Breast epithelium (tissue), 4 donors: ENCODE measurements at places on chromosomes 5 and 9. TPM values are rescaled to one million over a fixed set of nuclear protein-coding genes. Genes with fewer than 3 reads are reported as not detected.
A peak's percentile ranks its signal among the peaks of the same experiment; 100 is the strongest.

- H3K36me3 ChIP-seq: no peaks in the 10 kb centered on the region
- H3K27ac ChIP-seq: no peak overlapping the region
- no peak for DNase-seq
Observed at GRCh38 chr5:59782856-59783255, 110.7 kb downstream of the PDE4D start.

DNA sequence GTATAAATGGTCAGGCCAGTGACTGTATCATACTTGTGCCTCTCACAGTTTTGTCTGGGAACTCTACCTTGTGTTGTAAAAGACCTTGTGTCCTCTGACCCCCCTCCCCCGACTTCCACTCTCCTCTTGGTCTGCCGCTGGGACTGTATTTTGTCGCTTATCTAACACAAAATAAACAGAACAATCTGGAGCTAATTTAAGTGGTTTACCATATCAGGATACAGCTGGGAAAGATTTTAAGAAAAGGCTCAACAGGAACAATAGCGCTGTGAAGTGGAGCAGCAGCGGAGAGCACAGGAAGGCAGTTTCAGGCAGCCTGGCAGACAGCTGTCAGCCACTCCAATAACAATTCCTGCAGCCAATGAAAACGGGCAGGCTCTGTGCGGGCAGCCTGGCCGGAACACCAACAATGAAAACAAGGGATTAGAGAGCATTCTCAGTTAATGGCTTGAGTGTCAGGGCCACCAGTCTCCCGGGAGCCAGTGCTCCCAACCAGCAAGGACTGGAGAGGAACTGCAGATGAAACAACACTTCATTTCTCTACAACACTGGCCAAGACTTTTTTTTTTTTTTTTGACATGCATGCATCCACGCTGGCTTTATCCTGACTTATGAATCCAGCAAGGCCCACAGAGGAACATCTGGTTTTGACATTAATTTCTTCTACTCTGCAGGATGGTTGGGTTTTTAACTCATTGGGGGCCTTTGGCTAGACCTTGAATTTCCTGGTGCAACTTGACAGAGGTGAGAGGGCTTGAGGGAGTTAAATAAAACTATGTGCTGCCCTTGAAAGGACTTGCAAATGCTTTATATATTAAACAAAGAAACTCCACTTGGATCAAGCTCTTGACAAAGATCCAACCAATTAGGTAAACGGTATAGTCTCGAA lies 76.7 kb downstream of the ARSB start:
- no peaks in the 10 kb centered on the region for H3K4me1 ChIP-seq
- H3K27me3 ChIP-seq: no peaks in the 10 kb centered on the region
- H3K27ac ChIP-seq: peak overlapping the region; percentile 52
- no peaks in the 10 kb centered on the region for H3K36me3 ChIP-seq

GRCh38 chr9:127389381-127390247 lies 7.4 kb upstream of the SLC2A8 start:
- H3K27ac ChIP-seq: no peak overlapping the region
- DNase-seq: no peak
- H3K36me3 ChIP-seq: no peaks in the 10 kb centered on the region
- H3K27me3 ChIP-seq: no peaks in the 10 kb centered on the region
- H3K4me1 ChIP-seq: no peaks in the 10 kb centered on the region

DNA sequence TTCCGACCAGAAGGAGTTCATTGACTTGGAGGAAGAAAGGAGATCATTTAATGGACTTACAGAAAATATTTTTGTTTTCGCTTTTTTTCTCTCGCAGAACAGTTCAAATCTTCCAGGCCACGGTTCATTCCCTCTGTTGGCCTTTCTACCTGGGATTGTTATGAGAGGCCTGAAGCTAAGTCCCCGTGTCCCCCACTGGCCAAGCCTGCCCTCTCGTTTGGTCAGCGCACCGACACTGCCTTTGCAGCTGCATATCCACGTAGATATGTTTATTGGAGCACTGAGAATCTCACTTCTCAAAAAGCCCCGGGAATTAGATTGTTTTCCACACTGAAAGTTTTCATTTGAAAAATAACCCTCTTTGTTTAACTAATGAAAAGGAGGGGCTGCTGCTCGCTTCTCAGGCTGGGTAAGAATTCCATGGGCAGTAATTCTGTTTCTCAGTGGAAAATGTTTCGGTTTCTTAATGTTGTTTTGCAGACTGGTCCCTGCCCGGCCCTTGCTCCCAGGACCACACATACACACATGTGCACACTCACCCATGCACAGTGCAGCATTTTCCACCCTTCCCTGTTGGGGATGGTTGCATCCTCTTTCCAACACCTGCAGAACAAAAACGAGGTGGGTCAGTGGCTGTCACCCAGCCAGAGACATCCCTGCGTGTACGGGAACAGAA lies 655.7 kb downstream of the BNC2 start:
- no peak overlapping the region for H3K27ac ChIP-seq
- H3K4me1 ChIP-seq: no peaks in the 10 kb centered on the region
- no peaks in the 10 kb centered on the region for H3K27me3 ChIP-seq
- no peak for DNase-seq
- H3K36me3 ChIP-seq: no peaks in the 10 kb centered on the region
- H3K4me3 ChIP-seq: no peak overlapping the region

- peak overlapping the region; percentile 20 for H3K27ac ChIP-seq
- H3K4me1 ChIP-seq: peaks cover 9% of the 10 kb centered on the region
- H3K36me3 ChIP-seq: no peaks in the 10 kb centered on the region
- DNase-seq: no peak
Observed at GRCh38 chr5:61631438-61631941, 299.4 kb downstream of the ZSWIM6 start.

DNA sequence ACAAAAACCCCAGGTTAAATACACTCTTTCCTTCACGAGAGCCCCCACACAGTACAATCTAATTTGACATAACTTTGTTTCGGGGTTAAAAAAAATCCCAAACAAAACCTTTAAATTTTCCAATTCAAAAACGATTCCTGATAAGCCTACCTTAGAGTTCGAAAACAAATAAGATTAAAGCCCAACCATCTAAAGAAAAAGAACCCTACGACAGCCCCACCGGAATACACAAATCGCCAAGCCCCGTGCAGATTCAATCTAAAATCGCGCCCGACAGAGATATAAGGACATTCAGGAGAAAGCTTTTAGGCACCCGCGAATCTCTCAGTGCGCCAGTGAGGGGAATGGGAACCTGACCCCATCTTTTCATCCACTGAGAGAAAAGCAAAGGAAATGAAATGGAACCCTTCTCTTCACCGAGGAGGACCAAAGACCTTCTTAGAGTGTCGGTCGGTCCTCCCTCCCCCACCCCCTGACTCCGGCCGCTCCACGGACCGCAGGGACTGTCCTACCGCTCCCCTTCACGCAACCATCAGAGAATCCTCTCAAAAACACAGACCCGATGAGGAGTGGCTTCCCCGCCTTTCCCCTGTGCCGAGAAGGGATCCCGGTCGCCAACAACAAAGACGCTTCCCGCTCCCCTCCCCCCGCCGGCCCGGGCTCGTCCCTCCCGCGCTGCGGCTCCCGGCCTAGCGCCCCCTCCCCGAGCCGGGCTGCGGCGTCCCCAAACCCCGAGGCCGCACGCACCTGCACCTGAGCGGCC lies 925 bp downstream of the ABHD17B start:
- DNase-seq: peak; percentile 60
- peak overlapping the region; percentile 79 for H3K4me3 ChIP-seq
- H3K27me3 ChIP-seq: no peaks in the 10 kb centered on the region
- peak overlapping the region; percentile 89 for H3K27ac ChIP-seq
- no peaks in the 10 kb centered on the region for H3K36me3 ChIP-seq

DNA sequence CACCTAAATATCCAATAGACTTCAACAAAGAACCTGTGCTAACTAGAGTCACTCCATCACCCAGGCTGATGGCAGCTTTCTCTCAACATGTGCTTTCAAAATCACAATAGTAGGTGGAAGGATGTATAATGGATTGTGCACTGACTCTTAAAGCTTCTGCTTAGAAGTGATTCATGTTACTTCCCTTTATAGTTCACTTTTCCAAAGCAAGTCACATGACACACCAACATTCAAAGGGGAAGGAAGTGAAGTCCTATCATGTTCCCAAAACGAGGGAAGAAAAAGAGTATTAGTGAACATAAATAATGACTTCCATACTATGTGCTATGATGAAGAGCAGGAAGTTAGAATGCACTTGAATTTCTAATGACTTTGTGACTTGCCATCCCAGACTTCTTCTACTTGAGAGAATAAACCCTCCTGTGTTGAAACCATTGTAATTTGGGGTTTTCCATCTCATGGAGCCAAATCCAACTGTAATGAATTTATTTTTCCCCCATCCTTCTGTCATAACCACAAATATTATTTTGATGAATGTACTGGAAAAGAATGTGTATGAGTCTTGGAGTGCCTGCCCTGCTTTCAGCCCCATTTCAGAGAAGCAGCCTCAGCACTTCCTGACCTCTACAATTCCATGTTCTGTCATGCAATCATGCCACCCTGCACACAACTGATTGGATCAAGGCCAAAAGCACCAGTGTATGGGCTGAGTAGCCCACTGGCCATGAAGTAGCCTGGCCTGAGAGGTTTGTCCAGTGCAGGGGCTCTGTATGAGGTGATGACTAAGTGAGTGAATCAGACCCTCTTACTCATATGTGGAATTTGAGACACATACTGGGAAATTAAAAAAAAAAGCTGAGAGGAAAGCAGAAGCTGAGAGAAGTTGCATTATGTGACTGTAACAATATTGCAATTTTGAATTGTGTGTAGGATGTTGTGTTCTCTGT lies 525.9 kb upstream of the CLINT1 start:
- H3K27me3 ChIP-seq: no peaks in the 10 kb centered on the region
- no peaks in the 10 kb centered on the region for H3K4me1 ChIP-seq
- no peaks in the 10 kb centered on the region for H3K36me3 ChIP-seq
- no peak overlapping the region for H3K27ac ChIP-seq
- H3K4me3 ChIP-seq: no peak overlapping the region

DNA sequence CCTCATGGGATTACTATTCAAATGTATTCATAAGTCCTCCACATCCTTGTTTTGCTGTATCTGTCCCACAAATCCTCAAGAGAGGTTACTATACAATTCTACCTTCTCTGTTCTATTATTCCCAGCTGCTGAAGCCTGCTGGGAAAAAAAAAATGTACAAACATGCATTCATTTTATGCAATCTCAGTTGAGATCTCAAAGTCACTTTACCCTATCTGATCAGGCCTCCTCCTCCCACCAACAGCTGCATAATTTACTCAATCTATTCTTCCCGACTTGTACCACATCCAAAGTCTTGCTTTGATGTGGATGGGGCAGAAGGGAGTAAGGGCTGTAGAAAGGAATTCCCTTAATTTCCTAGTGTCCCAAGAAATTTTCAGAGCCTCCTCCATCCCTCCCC lies 28.6 kb downstream of the PSIP1 start:
- no peak for DNase-seq
- H3K27ac ChIP-seq: no peak overlapping the region
- no peak overlapping the region for H3K4me3 ChIP-seq
- no peaks in the 10 kb centered on the region for H3K4me1 ChIP-seq
- no peaks in the 10 kb centered on the region for H3K27me3 ChIP-seq

DNA sequence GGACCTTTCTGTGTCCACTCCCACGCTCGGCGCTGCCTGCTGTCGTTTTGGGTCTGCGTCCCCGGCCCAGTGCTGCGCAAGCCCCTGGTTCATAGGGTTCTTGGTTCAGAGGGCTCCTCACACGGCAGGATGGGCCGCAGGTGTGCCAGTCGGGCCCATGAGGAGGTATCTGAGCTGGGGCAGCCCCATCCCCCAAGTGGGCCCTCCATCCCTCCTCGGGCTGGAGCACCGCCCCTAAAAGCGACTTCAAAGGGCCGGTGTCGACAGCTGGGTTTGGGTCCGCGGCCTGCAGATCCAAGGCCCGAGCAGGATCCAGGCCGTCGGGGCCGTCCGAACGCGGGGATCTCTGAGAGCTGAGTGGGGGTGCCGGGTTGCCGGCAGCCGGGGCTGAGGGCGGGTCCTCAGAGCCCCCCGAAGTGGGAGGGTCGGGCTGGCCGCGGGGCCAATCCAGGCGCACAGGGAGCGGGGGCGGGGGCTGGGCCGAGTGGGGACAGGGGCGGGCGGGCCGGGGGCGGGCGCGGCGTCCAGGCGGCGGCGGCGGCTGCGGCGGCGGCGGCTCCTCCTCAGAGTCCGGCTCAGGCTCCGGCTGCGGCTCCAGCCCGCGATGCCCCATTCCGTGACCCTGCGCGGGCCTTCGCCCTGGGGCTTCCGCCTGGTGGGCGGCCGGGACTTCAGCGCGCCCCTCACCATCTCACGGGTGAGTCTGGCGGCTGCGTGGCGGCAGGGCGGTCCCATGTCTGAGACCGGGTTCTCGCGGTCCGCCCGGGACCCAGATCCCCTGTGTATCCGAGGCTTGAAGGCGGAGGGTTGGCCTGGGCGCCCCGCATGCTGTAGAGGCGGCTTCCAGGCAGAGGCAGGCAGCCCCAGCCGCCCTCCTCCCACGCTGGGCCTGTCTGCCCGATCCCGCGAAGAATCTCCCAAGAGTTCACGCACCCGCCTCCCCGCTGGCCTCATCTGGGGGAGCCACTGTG lies at the start of gene PDLIM4:
PDLIM4 (plus strand) TSS at position 566 of the 971 bp plus-strand sequence; CDS start at position 605, 39 bp downstream.
- H3K36me3 ChIP-seq: no peaks in the 10 kb centered on the region
- H3K27me3 ChIP-seq: no peaks in the 10 kb centered on the region
- peak within 1 kb of the TSS; percentile 63 for H3K4me3 ChIP-seq
- peaks cover 16% of the 10 kb centered on the region for H3K4me1 ChIP-seq

GRCh38 chr9:18126831-18127498 lies 347.0 kb upstream of the ADAMTSL1 start:
- H3K27ac ChIP-seq: no peak overlapping the region
- no peak for DNase-seq
- H3K4me1 ChIP-seq: no peaks in the 10 kb centered on the region
- no peak overlapping the region for H3K4me3 ChIP-seq
- H3K27me3 ChIP-seq: no peaks in the 10 kb centered on the region

DNA sequence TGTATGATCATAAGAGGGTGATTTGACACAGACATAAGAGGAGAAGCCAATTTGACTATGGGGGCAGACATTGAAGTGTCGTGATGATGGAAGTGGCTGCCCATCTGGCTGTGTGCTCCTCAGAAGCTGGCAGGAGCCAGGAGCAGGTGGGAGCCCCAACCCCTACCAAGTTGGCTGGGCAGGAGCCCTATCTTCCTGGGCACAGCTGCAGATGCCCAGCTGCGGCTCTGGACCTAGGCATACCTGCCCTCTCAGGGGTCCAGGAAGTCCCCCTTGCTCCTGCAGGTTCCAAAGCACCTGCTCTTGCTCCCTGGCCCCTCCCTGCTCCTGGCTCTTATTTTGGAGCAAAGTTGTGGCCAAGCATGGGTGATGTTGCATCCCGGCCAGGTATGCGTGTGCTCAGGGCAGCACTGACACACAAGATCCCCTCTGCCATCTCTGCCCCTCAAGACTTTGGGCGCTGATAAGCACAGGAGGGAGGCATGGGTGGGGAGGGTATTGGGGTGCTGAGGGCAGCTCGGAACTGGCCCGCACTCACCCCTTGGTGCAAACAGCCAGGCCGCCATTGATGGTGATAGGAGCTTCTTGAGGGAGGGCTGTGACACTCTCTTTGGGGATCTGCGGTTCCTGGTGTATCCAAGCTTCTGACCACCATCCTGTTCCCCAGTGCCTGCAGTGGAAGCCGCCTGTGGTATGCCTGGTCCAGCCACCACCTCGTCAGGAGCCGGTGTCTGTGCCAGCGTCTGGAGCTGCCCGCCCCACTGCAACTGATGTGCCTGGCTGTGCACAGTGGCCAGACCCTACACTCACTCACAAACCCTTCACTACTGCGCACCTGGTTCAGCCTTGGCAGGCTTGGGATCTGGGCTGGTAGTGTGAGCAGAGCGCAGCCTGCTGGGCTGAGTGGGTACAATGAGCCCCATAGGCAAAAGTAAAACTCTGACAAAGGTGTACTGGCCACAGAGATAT lies 230.9 kb downstream of the CDH9 start:
- no peaks in the 10 kb centered on the region for H3K27me3 ChIP-seq
- no peak overlapping the region for H3K27ac ChIP-seq
- no peak overlapping the region for H3K4me3 ChIP-seq
- H3K36me3 ChIP-seq: no peaks in the 10 kb centered on the region
- H3K4me1 ChIP-seq: no peaks in the 10 kb centered on the region

Gene NMUR2
- 0.33 TPM for total RNA-seq

Gene SPATA31E1
- total RNA-seq: not detected
